C1 segment of cervical spinal cord (tissue), 14 donors: ENCODE measurements at places on chromosomes 7 and 10.

DNA sequence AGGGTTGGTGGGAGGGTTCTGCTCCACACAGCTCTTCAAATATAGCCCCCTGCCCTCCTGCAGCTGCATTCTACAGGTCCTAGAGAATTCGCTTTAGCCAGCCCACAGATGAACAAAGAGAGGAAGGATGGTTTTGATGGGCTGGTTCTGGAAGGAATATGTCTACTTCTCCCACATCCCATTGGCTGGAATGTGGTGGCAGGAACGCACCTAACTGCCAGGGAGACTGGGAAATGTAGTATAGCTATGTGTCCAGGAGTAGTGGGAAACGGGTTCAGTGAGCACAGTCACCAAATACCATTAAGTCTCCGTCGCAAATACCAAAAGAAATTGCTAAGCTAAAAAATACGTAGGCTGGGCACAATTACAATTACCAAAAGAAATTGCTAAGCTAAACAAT, 7.3 kb upstream of the PTER start:
- DNase-seq = no peak

DNA sequence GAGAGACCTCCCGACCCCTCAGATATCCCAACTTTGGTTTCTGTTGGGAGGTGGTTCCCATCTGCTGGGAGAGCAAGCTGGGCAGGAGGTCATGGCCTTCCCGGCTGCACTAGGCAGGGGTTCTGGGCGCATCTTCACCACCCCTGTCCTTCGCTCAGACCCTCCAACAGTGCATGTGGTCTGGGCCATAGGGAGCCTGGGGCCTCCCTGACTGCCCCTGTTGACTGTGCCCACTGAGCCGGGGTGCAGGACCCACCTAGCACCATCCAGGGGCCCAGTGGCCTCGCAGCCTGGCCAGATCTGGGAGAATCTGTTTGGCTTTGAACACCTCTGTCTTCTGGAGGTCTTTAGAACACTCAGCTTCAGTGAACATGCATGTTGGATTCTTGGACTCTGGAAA, 18.7 kb upstream of the INMT start:
- DNase-seq = no peak

DNA sequence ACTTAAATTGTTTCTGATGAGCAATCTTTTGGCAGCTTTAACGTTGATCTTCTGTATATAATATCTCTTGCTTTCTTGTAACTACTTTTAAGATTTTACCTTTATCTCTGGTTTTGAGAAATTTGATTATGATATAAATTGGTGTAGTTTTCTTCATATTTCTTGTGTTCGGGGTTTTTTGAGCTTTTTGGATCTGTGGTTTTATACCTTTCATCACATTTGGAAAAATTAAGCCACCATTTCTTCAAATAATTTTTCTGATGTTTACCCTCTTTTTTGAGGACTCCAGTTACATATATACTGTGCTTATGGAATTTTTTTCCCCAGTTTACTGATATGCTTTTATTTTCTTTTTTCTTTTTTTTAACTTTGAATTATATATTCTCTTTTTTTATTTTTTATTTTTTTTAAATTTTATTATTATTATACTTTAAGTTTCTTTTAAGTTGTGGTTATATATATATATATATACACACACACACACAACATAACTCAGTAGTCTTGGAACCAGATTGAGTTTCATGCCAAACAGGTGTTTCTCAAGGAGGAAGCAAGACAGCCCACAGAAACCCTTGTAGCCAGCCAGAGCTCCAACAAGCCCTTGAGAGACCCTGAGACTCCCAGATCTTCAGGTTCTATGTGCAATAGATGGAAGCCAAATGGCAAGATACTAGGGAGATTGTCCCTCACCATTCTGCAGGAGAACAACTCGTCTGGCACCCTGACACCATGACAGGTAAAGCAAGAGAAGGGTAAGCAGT, 27.5 kb upstream of the NME8 start:
- no peak for DNase-seq

- DNase-seq = no peak
These were observed 75.8 kb downstream of the CDCA7L start for GRCh38 chr7:21869785-21870402.

DNA sequence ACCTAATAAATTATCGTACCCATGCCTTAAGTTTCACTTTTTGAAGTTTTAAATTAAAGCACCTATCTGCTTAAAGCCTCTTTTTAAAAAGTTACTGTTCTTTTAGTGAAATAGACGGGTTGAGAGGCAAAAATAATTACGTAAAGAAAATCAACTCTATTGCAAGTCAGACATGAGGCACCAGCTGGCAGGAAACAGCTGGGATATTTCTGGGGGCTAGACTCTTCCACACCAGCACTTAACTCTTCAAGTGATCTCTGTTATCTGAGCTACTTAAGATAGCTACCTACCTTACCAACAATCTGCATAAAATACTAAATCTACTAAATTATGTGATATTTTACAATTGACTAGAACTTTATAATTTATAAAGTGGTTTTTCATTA, 35.8 kb downstream of the GBF1 start:
- DNase-seq = no peak

DNA sequence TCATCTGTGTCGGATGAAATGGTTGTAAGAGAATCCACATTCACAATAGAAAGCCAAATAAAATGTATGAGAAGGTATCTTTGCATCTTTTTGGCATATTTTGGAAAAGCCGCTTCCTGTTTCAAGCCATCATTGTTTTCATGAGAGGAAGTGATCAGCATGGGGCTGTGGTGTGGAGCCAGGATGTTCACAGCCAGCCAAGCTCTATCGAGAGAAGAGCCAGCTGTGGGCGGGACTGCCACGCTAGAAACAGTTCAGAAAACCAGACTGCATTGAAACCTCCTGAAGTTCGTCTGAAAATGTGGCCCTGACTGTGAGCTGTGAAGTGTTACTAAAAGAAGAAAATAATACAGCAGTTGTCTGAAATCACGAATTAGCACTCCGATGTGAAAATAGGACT, 21.2 kb upstream of the NPS start:
- DNase-seq = no peak

DNA sequence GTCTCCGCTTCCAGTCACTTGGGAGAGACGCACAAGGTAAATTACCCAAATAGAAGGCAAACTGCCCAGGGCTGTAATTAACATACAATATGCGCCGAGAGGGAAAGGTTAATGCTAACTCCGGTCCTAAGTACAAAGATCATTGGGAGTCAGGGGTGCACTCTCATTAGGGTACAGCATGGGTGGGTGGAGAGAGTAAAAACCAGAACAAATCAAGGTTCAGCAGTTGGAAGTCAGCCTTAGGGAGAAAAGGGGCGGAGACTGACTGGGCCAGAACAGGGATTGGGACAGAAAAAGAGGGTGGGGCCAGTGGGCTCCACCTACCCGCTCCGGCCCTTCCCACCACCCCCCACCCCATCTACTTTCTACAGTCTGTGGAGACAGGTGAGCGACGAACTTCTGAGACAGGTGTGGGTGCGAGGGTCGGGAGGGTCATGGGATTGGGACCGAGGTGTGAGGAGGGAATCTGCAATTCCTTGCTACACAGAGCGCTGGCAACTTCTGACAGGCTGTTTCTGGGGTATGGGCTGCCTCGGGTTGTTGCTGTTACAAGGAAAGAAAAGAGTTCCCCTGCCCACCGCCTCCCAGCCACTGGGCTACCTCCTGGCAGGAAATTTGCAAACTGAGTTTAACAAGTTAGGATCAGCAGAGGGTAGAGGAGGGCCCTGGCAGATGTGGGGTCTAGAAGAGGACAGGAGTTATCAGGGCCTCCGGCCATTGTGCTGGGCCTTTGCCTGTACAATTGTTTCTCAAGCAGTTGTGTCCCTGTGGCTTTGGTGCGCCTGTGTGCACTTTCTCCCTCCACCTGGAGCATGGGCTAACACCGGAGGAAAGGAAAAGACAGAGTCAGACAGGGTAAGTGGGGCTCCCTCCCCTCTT, at the start of gene TMEM139:
Gene TMEM139 (plus strand): TSS at position 368 of the 879 bp plus-strand sequence. CDS start 1,000 bp downstream, outside the sequence.
- peak; percentile 27 for DNase-seq

GRCh38 chr10:89952751-89953150, 251.4 kb downstream of the KIF20B start:
- no peak for DNase-seq

- no peak for DNase-seq
These were observed 366.5 kb upstream of the SEMA3C start for GRCh38 chr7:81285142-81285871.

GRCh38 chr10:110746254-110746826, 102.2 kb downstream of the RBM20 start:
- DNase-seq = no peak

GRCh38 chr7:39453743-39454355, 112.4 kb upstream of the YAE1 start:
- no peak for DNase-seq

- DNase-seq = no peak
These were observed 135.4 kb downstream of the HIBADH start for GRCh38 chr7:27527348-27527714.

- no peak for DNase-seq
These were observed 517.3 kb downstream of the GRID1 start for GRCh38 chr10:85849315-85849714.

DNA sequence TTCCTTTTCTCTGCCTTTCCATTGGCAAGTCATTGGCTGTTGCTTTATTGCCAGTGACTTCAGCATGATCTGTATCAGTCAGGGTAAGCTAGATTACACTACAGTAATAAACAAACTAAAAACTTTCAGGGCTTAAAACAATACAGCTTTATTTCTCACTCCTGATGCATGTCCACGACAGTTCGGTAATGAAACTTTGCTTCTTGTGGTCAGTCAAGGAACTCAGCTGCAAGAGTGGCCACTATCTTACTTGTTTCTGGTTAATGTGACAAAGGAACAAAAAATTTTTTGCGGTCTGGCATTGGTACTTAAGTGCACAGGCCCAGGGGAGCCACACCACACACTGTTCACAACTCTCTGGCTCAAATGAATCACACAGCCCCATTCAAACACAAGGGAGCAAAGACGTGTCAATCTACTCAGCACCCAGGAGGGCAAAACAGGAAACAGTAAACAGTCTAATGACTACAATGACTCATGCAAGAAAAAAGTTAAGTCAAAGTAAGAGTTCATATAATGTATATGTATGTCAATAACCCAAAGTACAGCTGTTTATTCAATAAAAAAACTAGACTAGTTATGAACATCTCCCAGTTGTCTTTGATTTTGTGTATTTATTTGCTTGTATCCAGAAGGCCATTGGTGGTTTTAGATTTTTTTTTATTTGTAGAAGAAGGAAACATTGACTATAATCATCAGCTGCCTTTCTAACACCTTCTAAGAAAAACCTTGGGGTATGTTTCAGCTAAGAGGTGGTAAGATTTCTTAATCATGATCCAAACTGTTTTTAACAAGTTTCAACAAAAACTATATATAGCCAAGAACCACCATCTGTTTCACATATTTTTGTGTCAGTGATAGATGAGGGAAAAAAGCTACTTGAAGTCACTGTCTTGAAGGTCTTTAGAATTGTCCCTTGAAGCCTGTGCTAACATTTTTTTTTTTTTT, 134.4 kb upstream of the FAM3C start:
- no peak for DNase-seq

DNA sequence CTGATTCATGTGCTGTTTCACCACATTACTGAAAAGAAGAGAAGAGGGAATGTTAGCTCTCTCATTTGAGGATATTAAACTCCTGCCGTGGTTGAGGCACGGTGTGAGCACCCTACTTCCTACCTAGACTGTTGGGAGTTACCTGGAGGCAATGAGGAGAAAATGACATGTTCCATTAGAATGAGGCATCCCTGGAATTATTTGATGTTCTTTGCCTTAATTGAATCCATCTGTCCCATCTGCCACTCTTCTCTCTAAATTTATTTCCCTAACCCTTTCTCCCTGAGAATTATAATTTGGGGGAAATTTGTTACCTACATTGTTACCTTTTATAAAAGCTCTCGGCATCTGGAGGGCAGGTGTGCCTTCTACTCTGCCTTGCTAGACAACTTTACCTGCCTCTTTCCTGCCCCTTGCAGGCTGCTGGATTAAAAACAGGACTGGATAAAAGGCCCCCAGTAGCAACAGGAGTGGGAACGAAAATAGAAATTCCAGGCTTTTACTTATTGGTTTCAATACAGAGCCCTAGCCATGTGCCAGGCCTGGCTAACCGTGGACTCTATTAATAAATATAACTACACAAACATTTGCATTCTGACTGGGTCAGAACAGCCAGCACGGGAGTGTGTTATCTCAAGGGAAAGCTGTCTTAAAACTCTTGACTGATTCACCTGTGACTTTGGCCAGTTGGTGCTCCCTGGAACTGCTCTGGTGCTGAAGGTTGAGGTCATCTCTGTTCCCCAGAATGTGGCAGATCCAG, 4.4 kb upstream of the ATXN7L1 start:
- no peak for DNase-seq

GRCh38 chr10:24784923-24785322, 61.2 kb upstream of the ARHGAP21 start:
- DNase-seq = no peak

GRCh38 chr10:54800741-54801421, at the start of gene PCDH15:
TSS of gene PCDH15 (minus strand) at chr10:54801231. CDS start at chr10:54664262, 136,969 bp downstream.
- no peak for DNase-seq

DNA sequence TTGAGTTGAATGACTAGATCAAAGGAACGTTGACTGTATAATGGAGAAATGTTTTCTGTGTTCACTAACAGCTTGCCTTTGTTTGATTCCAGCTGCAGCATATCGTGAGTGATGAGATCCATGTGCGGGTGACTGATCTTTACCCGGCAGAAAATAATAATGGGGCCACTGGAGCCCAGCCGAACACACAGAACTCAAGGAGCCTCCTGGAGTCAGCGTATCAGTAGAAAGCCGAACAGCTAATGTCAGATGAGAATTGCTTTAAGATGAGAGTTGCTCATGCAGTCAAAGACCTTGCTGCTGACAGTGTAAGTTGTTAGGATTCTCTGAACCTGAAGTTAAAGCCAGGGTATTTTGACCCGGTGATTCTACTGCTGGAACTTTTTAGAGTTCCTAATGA, 34.3 kb upstream of the MTPAP start:
- no peak for DNase-seq

- peak; percentile 14 for DNase-seq
These were observed 83.7 kb upstream of the BET1 start for GRCh38 chr7:94087664-94088352.

- DNase-seq = no peak
These were observed 22.8 kb downstream of the C10orf105 start for GRCh38 chr10:71696628-71697326.

DNA sequence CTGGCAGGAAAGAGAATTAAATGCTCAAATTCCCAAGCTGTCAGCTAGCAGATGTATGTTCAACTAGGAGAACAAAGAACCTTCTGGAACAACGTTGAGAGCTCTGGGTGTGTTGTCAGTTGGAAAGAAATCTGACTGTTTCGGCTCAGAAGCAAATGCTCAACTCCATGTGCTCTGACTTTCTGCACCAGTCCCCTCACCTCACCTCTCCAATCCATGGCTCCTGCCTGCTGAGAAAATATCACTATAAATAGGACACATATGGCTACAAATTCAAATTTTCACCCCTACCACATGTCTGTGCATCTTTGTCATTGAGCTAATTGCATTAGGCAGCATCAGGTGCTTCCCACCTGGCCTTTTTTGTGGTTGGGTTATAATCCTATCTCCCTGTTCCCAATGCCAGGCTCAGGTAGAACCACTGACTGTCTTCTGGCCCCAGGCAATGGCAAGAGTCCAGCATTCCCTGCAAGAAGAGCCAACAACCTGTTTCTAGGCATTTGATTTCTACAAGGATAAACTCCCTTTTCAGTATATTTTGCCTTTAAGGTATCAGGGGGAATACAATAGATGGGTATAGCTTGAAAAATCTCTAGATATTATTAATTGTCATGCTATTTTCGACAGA, 142.6 kb upstream of the LSM8 start:
- no peak for DNase-seq

- DNase-seq = no peak
These were observed 58.8 kb downstream of the DIP2C start for GRCh38 chr10:630581-631073.
